H9 (cell line): ENCODE measurements at places on chromosomes 16 and 17. TPM values are rescaled to one million over a fixed set of nuclear protein-coding genes. Genes with fewer than 3 reads are reported as not detected.

GRCh38 chr17:7312432-7313087 lies 2.6 kb downstream of the GPS2 start:
- DNase-seq, result no peak

GRCh38 chr16:1678500-1679098 lies 520 bp downstream of the JPT2 start:
- no peak for DNase-seq

- DNase-seq, result no peak
Measured at GRCh38 chr17:58534331-58534730, 19.9 kb upstream of the MTMR4 start.

DNA sequence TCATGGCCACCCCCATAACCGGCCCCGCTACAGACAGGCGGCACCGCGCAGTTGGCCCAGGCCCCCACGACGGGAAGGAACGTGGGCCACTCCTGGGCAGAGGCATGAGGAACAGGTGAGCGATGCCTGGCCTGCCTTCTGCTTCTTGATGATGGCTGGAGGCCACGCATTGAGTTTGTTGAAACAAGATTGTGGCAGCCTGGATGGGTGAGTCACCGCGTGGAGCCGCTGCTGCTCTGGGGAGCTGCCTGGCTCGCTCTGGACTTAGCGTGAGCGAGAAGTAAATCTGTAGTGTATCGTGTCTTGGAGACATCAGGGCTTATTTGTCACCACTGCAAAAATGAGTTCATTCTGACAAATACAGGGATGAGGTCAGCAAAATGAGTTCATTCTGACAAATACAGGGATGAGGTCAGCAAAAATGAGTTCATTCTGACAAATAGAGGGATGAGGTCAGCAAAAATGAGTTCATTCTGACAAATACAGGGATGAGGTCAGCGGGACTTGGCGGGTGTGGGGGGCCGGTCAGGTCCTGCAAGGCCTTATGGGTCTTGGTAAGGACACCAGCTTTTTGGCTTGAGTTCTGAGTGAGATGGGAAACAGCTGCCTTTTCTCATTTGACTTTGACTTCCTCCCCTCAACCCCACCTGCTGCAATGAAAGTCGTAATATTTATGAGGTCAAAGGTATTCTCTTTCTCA lies 93.0 kb downstream of the SEC14L1 start:
- no peak for DNase-seq

DNA sequence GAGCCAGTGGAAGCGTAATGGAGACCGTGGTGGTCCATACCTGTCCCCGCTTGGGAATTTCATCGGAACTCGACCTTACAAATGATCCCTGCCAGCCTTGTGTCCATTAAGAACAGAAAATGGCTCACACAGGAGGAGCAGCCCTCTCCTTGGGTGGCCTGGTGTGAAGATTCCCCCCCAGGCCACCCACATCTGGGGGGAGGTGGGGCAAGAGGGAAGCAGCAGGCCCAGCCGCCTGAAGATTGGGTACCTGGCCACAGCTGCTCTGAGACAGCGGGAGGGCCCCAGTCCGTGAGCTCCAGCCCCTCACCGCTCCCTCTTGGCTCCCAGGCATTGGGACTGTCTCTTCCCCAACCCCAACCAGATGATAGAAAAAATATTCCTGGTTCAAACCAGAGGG lies 277.8 kb upstream of the FOXF1 start:
- DNase-seq, result no peak

- DNase-seq, result peak; percentile 65
Measured at GRCh38 chr16:505479-506245, 21.9 kb upstream of the CAPN15 start.

CD300H gene
- total RNA-seq, result not detected in 2 replicates

GNG13 gene
- total RNA-seq, result not detected in 2 replicates

DOC2B gene
- 1.9 and 2.1 TPM in 2 replicates for total RNA-seq
